Fibroblast of upper back skin (primary cell): ENCODE measurements at places on chromosomes 1 and 21.
A peak's percentile ranks its signal among the peaks of the same experiment; 100 is the strongest.

DNA sequence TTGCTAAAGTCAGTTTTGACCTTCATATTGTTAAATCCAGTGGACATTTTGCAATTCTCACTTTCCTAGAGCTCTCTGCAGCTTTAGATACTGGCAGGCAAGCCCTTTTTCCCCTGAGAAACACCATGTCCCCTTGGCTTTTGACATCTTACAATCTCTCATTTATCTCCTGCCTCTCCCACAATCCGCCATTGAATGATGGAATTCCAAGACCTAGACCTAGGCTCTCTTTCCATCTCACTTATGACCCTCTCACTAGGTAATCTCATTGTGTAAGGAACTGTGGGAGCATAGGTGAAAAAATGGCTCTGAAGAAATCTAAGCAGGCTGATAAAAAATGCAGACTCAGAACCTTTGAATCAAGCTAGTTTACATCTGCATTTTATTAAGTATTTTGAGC, 2.0 kb downstream of the KYAT3 start:
- DNase-seq = no peak

GRCh38 chr1:186014370-186015037, 280.3 kb downstream of the HMCN1 start:
- DNase-seq = peak; percentile 77

DNA sequence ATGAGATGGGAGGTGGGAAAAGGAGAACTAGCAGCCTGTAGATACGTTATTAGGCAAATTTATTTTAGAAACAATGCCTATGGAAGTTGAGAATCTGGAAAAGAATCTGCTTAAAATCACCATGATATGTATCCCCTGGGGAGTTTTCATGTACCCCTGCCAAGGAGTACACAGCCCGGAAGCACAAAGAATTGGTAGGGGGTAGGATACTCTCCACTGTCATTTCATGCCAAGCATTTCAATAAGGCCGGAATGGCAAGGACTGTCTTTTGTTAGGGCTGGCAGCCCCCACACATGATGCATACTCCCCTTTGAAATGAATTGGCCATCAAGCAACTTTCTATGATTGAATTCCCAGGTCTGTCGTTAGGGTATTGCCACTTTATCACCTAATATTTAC, 111.5 kb upstream of the APP start:
- no peak for DNase-seq

DNA sequence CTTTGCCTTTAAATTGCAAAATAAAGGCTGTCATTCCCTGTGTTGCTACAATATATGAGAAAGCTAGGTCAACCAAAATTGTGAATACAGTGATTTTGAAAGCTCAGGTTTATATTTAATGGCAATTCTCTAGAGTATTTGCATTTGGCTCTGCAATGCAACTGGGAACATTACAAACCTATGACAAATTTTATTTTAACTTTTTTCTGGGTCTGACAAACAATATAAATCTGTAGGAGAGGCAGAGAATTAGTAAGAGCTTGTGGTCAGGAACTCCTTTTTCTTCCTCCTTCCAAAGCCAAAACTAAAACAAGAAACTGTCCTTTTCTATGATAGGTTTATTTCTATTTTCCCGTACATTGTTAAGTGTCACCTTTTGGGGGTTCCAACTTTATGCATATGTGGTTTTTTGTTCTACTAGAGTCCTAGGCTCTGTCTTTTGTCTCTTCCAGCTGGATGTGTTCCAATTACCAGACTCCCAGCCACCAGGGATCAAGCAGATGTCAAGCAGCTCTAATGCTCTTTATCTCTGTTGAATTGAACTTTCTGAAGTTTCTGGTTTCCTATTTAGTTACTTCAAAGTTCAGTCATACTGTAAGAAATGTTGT, 106.9 kb downstream of the ASH1L start:
- peak; percentile 45 for DNase-seq

DNA sequence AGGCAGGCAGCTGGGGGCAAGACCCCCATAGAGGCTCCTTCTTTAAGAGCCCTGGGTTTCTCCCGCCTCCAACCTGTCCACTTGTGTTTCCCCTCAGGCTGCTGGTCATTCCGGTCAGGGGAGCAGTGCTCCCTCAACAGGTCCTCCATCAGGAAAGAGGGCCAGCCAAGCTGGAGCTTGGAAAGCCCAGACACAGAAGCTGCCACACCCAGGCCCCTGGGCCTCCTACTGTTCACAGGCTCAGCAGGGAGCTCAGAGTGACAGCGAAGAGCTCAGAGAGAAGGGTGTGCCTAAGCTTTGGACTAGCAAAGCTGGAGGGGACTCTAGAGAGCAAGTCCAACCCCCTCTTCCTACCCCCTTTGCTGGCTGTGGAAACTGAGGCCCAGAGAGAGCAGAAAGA, 10.3 kb upstream of the CDCP2 start:
- DNase-seq = no peak

DNA sequence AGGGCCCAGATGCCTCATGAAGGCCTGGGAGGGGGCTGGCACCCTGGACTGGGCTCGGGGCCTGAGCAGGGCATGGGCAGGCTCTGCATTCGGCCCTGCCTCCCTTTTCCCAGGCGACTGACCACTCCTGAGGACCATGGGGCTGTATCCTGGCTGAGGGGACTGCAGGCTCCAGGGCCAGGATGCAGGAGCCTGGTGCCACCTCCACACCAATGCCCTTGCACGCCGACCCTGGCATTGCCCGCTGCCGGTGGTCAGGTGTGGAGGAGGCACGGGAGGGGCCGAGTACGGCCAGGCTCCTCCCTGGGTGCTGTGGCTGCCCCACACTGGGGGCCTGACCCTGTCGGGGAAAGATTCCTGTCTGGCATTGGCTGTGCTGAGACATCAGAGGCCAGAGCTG, 128.9 kb downstream of the SIK1 start:
- DNase-seq = no peak

DNA sequence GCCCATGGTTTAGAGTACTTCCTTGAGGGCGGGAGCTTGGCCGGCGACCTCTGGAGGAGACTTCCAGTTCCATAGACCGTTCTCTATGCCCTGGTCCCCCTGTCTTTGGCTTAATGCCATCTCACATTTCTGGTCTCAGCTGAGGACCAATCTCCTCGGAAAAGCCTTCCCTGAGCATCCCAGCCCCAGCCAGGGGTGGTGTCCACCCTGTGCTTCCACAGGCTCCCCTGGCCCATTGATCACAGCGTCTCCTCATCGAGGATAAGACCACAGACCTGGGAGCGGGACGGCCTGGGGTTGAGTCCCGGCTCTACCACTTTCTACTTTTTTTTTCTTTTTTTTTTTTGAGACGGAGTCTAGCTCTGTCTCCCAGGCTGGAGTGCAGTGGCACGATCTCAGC, 14.5 kb downstream of the WNT4 start:
- DNase-seq = no peak

DNA sequence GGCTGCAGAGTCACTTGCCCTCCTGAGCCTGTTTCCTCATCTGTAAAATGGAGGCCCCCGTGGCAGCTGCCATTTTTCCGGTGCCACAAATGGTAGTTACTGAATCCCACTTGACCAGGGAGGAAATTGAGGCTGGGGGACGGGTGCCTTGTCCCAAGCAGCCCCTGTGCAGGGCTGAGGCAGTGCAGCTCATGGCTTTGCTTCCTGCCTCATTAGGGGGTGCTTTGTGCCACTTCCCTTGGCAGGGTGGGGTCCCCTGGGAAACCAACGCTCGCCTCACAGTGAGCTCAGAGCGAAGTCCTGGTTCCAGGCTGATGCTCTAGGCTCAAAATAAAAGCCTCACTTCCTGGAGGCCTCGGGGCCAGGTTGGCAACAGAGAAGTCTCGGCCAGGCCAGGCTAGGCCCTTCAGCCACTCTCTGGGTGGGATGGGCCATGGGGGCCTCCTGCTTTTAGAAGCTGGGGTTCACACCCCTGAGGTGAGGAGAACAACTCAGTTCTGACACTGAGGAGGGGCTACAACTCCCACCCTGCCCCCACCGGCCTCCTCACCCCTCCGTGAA, 6.8 kb downstream of the LAPTM5 start:
- DNase-seq = no peak

- no peak for DNase-seq
These were observed 23.9 kb downstream of the PRRC2C start for GRCh38 chr1:171509191-171509590.

GRCh38 chr1:68495968-68496679, 758 bp downstream of the DEPDC1 start:
- no peak for DNase-seq

- DNase-seq = no peak
These were observed 30.2 kb downstream of the FAM177B start for GRCh38 chr1:222767152-222767571.

- DNase-seq = peak; percentile 64
These were observed 141.1 kb upstream of the RUNX1 start for GRCh38 chr21:35190201-35190701.

- DNase-seq = no peak
These were observed 77.0 kb upstream of the IFFO2 start for GRCh38 chr1:19033515-19033839.

DNA sequence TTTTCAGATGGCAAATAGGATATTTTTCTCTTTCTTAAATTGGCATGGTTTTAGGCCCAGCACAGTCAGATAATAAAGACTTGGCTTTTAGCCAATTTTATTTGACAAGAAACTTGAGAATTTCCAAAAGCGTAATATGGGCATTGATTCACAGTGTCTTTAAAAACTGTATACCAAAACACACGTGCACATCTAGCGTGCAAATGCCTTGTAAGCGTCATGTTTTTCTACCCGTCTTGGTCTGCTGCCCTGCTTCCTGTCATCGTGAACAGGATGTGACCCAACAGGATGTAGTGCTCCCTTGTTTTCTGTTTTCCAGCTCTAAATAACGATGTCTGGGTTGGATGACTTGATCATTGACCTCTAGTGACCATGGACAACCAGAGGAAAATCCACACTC, 24.7 kb upstream of the SLC44A3 start:
- no peak for DNase-seq

- DNase-seq = no peak
These were observed 56.1 kb downstream of the GABPA start for GRCh38 chr21:25790878-25791204.

DNA sequence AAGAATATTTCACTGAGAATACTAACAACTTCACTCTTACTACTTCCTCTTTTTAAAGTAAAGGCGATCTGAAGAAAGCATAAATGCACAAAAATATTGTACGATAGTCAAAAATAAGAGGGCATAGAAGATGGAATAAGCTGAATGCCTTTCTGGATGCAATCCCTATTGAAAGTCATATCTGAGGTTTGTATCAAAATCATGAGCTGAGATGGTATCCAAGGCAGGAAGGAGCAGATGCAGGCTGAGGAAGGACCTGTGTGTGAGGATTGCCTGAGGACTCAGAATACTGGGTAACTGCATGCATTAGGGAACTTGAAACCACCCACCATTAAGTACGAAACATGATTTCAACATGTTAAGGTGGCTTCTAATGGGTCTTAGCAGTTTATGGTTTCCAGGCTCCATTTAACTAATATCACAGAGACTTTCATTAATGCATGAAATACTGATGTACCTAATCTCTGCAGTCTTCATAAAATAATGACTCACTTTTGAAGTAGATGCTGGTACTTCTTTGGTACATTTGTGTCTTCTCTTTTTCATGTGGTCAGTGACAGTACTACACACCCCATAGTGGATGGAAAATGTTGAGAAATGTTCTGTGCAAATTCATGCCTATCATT, 29.6 kb upstream of the RGS1 start:
- no peak for DNase-seq

GRCh38 chr1:66137235-66137634, 344.5 kb downstream of the PDE4B start:
- DNase-seq = no peak

DNA sequence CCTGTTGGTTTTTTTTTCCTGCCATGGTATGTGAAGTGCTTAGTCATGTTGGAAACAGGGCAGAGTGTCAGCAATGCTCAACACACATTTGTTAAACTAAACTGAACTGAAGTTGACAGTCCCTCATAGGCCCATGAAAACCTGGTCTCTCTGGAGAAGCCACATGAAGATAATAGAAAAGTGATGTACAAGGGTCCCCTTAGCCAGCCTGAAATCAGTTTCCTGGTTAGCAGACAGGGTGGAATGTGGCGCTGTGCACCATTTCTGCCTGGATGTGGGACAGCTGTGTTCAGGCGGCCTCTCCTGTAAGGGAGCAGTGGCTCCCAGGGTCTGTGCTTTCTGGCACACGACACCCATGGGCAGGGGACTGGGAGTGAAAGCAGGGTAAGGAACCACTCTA, 9.9 kb upstream of the CHI3L1 start:
- DNase-seq = peak; percentile 15

DNA sequence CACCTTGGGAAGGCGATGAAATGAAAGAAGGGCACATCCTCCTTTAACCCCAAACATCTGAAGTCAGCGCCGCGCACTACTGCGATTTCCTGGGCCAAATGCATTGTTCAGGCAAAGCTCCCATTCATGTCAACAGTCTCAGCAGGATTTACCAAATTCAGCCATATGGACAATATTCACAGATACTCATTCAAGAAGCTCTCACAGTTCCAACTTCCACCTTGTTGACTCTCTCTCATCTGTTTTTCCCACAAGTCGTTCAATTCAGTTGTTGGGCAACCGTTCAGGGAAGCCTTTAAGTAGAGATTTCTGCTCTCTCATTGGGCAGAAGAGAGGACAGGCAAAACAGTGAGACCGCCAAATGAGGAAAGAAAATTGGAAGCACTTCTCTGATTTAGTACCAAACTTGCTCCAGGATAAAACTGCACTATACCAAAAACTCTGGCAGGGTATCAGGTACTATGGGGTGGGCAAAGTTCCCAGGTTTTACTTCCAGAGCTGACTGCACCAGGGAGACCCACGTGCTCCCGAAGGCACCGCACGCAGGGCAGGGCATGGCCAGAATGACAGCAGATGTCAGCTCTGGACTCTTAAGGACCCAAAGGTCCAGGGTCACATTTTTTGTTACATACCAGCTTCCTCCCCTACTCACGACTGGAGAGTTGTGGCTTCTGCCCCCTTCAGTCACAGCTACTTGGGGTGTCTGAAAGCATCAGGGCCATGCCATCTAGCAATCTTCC, 668.8 kb downstream of the KIF26B start:
- no peak for DNase-seq

GRCh38 chr1:111776391-111776790, 20.7 kb downstream of the DDX20 start:
- DNase-seq = peak; percentile 85

- DNase-seq = peak; percentile 94
These were observed 32.4 kb upstream of the JUN start for GRCh38 chr1:58816072-58816746.

- no peak for DNase-seq
These were observed 29.8 kb downstream of the PARP1 start for GRCh38 chr1:226378071-226378470.

- no peak for DNase-seq
These were observed 3.8 kb downstream of the CCSAP start for GRCh38 chr1:229339086-229339485.

DNA sequence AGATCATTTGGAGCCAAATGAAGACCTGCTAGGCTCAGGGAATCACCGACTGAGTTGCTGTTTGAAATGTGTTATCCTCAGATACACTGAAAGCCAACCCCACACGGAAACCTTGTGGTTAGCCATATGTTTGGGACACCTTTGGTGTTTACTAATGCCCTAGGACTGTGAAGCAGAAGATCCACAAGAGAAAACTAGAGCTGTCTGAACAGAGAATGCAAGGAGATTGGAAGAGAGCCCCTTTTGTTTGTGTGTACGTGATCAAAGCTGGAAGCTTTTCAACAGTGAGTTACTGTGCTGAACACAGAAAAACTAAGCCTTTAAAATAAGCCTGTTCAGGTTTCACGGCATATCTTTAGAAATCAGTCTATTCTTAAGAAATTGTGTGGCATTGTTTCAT, 908.2 kb upstream of the ADGRL2 start:
- peak; percentile 16 for DNase-seq
